ENCODE measurements at places on chromosomes 16 and 17.

DNA sequence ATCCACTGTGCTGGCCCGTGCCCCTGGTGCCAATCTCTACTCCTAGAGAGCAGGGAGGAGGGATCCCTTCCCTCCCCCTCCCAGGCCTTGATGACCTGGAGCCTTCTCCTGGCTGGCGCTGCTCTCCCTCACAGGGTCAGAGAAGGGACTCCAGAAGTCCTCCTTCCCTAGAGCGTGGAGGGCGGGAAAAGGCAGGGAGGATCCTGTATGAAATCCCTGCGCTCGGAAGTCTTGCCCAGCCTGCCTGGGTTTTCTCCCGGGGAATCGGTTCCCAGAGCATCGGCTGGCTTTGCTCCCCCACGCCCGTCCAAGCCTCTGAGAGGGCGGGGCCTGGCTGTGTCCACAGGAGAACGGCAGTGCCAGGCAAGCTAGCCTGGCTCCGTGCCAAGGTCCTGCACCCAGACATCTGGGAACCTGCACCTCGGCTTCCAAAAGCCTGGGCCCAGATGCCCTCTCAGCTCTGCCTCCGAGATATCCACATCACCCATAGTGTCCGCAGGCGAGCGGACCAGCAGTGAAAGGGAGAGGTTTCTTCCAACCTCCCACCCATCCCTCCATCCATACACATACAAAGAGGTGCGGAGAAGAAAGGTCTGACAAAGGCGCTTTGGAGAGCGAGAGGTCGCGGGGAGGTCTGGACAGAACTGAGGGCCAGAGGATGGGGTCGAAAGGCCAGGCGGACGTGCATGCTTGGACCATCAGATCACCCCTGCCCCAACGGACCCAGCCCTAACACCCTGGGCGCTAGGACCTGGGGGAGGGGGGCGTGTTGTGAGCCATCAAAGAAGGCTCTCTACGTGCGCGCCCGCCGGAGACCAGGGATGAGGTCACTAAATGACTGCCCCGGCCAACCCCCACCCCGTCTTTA, 1.1 kb downstream of the MPP2 start:
- DNase-seq = no peak

GRCh38 chr16:25124503-25124902, 13.0 kb downstream of the LCMT1 start:
- no peak for DNase-seq

DNA sequence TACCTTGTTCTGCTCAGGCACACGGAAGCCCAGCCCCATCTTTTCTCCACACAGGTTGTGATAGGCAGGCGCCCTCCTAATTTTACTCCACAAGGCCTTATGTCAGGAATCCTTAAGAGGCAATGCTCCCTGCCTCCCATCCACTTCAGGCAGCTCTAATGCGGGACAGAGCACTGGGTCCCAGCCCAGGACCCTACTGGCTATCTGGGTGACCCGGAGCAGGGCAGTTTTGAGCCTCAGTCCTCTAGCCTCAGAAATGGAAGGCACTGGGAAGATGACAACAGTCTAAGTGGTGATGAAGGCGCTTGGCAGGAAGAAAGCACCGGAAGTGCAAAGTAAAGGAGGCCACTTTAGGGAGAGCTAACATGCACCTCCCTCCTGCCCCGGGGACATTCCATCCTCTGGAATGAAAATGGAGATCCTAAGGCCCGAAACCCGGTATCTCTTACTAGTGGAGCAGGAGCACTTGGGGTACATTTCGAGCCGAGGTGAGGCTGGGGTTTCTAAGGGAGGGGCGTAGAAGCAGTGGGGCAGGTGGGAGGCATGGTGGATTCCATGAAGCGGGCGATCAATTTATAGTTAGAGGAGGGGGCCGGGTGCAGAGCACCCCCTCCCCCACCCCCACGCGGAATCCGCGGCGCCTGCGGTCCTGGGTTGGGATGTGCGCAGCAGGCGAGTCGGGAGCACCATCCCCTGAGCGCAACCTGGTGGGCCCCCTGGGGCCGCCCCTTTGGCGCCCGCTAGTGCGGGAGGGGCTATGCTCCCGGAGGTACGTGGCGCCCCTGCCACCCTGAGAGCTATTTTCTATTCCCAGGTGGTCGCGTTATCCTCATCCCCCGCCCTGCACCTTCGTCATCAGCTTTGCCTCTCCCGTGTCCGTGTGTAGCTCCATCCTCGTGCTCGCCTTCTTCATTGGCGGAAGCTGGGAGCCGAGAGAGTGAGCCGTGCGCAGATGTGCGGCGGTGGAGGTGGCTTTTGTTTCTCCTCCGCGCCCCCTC, 4.9 kb downstream of the MT1F start:
- DNase-seq = no peak

- DNase-seq = no peak
Observed at GRCh38 chr16:17451843-17452242, 18.9 kb downstream of the XYLT1 start.

DNA sequence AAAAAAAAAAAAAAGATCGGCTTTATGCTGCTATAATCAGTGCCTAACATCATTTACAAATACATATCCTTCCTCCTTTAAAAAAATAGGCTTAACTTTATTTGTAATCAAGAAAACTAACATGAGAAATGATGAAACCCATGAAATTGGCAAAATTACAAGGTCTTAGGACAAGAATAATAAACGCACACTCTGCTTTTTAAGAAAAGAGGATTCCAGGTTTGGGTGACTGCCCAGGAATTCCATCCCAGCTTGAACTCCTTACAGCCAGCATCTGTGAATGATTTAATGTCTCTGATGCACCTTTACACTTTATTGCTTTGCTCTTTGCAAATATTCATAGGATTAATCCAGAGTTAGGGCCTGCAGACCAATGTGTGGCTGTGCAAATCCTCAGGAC, 196.0 kb downstream of the CBLN1 start:
- DNase-seq = no peak

DNA sequence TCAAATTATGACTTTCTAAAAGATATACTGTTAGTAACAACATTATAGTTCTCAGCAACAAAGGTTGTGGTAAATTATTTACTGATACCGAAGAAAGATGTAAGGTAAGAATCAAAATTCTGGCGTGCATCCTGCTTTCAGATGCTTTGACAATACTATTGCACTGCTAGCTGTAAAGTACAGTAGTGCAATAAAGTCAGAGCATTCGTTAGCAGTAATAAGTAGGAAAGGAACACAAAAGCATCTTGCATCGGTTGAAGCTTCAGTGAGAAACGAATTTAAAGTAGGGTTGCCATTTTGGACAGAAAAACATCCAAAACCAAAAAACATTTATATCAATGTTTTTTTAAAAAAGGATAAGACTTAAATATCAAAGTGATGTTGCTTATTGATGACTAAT, 4.0 kb downstream of the SKA2 start:
- DNase-seq = no peak

DNA sequence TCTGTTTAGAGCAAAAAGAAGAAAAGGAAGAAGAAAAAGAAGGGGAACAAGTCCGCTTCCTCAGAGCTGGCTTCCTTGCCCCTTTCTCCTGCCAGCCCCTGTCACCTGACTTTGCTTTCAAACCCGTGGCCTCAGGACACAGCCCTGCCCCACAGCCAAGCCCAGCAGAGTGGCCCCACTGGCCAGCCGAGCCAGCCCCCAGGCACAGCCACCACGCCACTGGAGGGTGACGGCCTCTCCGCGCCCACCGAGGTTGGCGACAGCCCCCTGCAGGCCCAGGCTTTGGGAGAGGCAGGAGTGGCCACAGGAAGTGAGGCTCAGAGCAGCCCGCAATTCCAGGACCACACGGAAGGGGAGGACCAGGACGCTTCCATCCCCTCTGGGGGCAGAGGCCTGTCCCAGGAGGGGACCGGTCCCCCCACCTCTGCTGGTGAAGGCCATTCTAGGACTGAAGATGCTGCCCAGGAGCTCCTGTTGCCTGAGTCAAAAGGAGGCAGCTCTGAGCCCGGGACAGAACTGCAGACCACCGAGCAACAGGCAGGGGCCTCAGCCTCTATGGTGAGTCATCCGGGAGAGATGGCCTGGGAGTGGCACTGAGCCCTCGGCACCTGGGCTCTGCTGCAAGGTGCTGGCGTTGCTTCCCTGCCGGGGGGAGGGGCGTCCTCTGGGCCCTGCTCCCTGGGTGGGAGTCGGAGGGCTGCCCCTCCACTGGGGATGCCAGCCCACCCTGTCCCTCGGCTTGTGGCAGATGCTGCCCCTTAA, 27.3 kb downstream of the RNF213 start:
- no peak for DNase-seq

- DNase-seq = no peak
Observed at GRCh38 chr17:13044572-13045065, 26.8 kb upstream of the ELAC2 start.

- DNase-seq = no peak
Observed at GRCh38 chr16:83623892-83624291, 183.9 kb upstream of the HSBP1 start.

GRCh38 chr17:43695970-43696865, 34.5 kb upstream of the MEOX1 start:
- DNase-seq = no peak

DNA sequence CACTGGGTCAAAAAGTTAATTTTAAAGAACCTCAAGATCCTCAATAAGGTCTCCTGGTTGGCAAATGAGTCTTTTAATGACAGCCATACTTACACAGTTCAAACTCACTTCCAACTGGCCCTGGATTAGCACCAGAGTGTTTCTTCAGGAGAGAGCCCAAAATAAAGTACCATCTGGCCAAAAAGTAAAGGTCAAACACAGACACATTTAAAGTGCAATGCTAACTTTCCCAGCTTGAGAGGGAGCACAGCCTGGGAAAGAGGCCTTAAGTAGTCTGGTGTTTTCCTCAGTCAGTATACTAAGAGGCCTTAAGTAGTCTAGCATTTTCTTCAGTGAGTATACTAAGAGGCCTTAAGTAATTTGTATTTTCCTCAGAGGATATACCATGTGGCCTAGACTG, 46.6 kb upstream of the ERN1 start:
- DNase-seq = no peak

GRCh38 chr17:75001915-75002843, 10.3 kb upstream of the MRPL58 start:
- no peak for DNase-seq

DNA sequence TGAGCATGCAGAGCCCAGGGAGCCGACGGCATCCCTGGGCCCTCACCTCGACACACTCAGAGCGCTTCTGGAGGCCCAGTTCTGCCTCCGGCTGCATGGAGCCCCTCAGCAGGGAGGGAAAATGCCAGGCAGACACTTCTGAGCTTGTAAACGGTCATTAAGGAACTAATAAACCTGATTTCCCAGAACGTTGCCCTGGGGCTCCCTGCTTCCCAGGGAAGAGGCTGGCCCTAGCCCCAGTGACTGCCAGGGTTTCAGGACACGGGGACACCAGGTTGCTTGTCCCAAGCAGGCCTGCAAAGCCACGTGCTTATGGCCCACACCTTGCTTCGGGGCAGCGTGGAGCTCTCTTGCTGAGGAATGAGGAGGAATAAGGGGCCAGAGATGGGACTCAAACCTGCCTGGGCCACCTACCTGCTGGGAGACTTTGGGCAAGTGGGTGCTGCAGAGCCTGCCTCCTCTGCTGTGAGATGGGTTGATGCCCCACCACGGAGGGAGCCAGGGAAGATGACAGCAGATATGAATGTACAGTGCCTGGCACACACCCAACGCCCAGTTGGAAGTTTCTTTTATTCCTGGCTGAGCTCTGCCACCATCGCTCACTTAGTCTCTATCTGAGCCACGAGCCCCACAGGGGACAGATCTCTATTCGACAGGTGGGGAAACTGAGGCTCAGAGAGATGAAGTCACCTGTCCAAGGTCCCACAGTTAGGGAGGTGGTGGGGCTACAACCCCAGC, 5.4 kb downstream of the RHBDF2 start:
- DNase-seq = no peak

- no peak for DNase-seq
Observed at GRCh38 chr17:61349350-61349749, 50.3 kb upstream of the TBX2 start.

DNA sequence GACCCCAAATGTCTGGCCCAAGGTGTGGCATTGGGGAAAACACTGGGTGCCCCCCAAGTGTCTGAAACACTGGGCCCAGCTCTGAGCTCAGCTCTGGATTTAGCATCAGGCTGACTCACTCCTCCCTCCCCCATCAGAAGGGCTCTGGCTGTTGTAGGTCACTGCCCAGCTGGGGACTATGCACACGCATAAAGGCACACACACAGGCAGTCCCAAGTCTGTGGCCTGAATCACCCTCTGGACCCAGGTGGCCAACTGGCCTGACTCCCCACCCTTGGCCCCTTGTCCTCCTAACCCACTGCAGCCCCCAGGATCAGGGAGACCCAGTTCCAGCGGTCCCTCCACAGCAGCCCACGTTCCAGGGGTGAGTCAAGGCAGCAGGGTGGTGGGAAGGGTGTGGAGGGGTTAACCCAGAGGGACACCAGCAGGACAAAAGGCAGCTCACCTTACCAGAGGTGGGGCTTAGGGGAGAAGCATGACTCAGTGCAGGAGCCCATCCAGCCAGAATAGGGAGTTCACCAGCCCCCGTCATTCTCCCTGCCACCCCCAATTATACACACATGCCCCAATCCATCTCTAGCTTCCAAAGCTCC, 47.0 kb downstream of the MYO18A start:
- DNase-seq = no peak

GRCh38 chr17:63478814-63479494, 2.1 kb downstream of the ACE start:
- peak; percentile 51 for DNase-seq

DNA sequence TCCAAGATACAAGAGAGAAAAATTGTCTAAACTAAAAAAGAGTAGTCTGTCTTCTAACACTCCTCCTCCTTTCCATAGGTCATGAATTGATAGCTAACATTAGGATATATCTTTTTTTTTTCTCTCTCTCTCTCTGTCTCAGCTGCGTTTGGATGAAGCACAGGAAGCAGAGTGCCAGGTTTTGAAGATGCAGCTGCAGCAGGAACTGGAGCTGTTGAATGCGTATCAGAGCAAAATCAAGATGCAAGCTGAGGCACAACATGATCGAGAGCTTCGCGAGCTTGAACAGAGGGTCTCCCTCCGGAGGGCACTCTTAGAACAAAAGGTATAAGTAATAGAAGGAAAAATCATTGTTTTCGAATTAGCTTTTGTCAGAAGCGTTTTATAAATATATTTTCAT, 32.9 kb downstream of the ABHD15 start:
- DNase-seq = no peak

DNA sequence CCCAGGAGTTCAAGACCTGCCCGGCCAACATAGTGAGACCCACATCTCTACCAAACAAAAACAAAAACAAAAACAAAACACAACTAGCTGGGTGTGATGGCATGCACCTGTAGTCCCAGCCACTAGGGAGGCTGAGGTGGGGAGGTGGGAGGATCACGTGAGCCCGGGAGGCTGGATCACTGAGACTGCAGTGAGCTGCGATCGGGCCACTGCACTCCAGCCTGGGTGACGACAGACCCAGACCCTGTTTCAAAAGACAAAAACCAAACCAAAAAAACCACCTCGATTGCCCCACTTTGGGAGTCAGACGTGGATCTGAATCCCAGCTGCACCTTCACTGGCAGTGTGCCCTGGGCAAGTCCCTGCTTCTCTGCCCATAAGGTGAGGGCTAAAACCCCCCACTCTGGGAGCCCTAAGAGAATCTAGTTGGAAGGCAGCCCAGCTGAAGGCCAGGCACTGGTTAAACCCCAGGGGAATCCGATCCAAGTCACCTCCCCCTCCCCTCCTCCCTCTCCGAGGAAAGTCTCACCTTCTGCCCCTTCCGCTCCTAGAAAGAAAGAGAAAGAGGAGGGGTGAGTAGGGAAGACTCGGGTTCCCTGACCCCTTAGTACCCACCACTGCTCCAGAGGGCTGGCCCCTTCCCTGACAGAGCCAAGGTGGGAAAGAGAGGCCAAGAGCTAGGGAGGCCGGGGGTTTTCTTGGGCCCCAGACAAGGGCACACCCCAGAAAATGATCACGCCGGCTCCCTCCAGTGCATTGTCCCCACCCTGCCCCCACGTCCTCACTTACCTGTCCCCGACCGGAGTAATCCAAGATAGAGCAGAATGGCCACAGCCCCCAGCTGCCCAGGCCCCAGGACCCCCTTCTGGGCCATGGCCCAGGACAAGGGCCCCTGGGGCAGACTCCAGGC, 647 bp downstream of the PRSS8 start:
- DNase-seq = no peak

All from activated CD4-positive, alpha-beta T cell treated with anti-CD3 and anti-CD28 coated beads for 24 hours (primary cell).